ENCODE measurements at places on chromosomes 2 and 18.

- DNase-seq: no peak
Observed at GRCh38 chr18:12309683-12310198, 1.7 kb downstream of the TUBB6 start.

GRCh38 chr2:234544659-234545611 is 48.1 kb upstream of the ARL4C start:
- peak; percentile 72 for DNase-seq

- no peak for DNase-seq
Observed at GRCh38 chr18:24506175-24506574, 45.7 kb downstream of the HRH4 start.

- DNase-seq: no peak
Observed at GRCh38 chr2:60966507-60967405, 50.8 kb upstream of the PEX13 start.

DNA sequence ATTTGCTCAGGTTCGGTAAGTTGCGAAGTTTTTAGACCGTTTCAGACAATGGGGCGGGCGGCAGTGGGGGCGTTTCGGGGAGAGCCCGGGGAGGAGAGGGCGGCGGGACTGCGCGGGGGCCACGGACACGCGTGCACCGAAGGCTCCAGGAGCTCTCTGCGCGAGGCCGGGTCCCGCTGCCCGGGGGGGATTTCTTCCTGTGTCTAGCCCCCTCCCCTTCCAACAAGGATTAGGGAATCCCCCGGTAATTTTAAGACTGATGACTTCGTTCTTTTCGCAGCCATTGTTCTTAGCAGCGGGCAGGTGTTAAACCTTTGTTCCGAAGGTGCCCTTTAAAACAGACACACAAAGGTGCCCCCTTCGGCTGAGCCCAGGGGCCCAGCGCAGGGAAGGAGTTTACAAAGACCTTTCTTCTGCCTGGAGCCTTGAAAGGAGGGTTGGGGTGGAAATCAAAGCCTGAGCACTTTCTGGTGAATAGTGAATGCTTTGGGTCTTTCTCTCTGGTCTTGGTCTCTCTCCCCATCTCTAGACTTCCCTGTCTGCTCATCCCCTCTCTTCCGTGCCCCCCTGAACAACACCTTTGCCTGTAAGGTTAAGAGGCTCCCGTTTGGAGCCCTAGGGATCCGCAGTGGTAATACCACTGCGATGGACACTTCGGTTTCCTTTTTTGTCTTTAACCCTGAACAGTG is 2.1 kb downstream of the TRIB2 start:
- no peak for DNase-seq

DNA sequence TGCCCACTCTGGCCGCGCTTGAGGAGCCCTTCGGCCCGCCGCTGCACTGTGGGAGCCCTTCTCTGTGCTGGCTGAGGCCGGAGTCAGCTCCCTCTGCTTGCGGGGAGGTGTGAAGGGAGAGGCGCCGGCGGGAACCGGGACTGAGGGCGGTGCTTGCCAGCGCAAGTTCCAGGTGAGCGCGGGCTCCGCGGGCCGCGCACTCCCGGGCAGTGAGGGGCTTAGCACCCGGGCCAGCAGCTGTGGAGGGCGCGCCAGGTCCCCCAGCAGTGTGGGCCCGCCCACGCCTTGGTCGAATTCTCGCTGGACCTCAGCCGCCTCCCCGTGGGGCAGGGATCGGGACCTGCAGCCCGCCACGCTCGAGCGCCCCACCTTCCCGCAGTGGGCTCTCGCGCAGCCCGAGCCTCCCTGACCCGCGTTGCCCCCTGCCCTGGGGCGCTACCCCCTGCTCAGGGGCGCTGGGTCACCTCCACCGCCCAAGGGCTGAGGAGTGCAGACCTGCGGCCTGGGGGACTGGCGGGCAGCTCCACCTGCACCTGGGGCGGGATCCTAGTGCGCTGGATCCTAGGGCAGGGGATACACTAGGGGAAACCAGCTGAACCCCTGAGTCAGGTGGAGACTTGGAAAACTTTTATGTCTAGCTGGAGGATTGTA is 97.3 kb downstream of the CD8B2 start:
- no peak for DNase-seq

GRCh38 chr2:203720915-203721672 is 14.7 kb downstream of the CD28 start:
- DNase-seq: no peak

GRCh38 chr2:133489641-133490410 is 78.4 kb downstream of the NCKAP5 start:
- DNase-seq: no peak

DNA sequence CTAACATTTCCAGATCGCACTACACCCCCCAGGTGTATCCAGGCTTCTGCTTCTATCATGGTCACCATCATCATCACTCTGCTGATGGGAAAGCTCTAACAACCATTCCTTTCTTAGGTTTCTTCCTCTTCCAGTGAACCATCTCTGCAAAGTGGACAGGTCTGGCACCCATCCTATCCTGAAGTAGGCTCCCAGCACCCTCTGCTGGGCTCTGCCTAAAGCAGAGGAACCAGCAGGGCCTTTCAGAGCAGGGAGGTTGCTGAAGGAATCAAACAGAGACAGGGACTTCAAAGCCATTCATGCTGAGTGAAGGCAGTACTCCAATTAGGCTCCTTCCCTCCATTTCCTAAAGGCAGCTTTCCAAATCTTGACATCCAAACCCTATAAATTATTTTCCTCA is 27.2 kb upstream of the SATB2 start:
- DNase-seq: no peak
